Muscle of leg (tissue), 16 donors: ENCODE measurements at places on chromosomes 6 and 20.

DNA sequence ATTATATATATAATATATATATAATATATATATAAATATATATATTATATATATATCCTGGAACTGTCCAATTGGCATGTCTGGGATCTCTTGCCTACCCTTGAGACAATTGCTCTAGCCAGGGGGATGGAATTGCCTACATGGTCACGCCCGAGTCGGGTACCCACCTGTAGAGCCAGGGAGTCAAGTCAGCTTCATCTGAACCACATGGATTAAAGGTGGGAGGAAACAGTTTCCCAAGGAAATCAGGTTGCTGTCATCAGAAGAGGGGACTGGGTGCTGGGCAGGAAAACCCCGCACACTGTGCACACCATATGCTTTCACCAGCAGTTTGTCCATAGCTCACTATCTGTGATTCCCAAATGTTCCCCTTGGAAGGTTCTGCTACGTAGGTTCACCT, 252.5 kb upstream of the NOX3 start:
- no peak overlapping the region for H3K4me3 ChIP-seq

DNA sequence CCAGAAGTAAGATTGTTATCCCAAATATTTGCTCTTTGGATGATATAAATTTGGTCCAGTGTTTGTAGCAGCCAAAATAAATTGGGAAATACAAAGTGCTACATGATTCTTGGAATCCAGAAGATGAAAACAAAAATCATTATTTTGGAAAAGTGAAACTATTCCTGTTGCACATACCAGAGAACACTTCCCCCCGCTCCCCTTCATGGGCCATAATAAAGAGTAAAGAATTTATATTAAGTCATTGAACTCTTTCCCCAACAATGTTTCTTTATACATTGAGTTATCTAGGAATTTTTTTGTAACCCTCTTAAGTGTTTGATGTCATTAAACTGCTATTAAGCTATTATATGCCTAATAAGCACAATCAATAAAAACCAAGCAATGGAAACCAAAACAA, 490.4 kb upstream of the HS3ST5 start:
- H3K4me3 ChIP-seq = no peak overlapping the region
- H3K27me3 ChIP-seq = no peaks in the 10 kb centered on the region
- peak; percentile 52 for DNase-seq
- no peak overlapping the region for H3K27ac ChIP-seq

- H3K36me3 ChIP-seq = no peaks in the 10 kb centered on the region
- no peaks in the 10 kb centered on the region for H3K4me1 ChIP-seq
- H3K27me3 ChIP-seq = no peaks in the 10 kb centered on the region
- no peak overlapping the region for H3K4me3 ChIP-seq
- no peak overlapping the region for H3K27ac ChIP-seq
These were observed 23.2 kb downstream of the ID4 start for GRCh38 chr6:19860235-19860877.

DNA sequence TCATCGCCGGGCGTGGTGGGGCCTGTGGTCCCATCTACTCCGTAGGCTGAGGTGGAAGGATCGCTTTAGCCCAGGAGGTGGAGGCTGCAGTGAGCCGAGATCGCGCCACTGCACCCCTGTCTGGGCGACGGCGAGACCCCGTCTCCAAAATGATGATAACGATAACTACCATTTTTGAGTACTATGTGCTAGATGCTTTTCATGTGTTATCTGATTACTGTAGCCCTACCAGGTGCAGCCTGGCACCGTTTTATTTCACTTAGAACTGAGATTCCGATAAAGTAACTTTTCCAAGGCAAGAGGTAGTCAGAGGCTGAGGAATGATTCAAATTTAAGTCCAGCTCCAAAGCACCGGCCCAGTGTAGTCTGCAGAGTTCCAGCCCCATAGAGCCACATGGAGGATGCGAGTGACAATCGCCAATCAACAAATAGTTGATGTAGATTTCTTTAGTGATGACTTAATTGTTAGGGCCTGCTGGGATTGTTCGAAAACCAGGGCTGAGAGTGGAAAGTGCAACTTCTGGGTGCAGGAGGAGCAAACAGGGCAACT, 727 bp downstream of the ERMARD start:
- H3K27me3 ChIP-seq = no peaks in the 10 kb centered on the region
- DNase-seq = no peak
- H3K36me3 ChIP-seq = peaks cover 10% of the 10 kb centered on the region
- peak overlapping the region; percentile 67 for H3K4me3 ChIP-seq
- H3K27ac ChIP-seq = peak overlapping the region; percentile 97

DNA sequence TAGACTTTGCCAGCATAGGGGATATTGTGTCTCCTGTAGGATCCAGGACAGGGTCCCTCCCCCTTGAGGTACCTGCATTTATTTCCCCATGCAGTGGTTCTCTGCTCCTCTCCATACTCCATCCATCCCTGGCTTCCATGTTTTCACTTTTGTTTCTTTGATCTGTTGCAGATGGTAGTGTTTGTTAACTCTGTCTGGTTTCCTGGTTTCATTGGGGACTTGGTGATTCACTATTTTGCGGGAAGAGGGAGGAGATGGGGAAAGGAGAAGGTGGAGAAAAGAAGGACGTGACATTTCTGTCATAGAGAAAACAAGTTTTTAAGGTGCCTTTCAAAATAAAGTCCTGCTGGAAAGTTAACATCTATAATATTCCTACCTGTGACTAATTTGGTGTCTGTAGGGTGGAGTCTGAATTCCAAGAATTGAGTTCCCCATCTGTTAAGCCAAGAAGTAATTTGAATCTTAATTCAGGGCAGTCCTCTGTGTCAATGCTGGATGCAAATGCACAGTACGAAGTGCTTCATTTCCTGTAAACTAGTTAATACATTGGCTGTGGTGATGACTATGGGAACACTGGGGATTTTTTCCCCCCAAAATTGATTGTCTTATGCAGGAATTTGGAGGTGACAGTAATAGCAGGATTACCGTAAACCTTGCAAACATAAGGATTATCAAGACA, 6.9 kb upstream of the RNF144B start:
- no peaks in the 10 kb centered on the region for H3K4me1 ChIP-seq
- H3K27ac ChIP-seq = no peak overlapping the region
- H3K4me3 ChIP-seq = no peak overlapping the region

DNA sequence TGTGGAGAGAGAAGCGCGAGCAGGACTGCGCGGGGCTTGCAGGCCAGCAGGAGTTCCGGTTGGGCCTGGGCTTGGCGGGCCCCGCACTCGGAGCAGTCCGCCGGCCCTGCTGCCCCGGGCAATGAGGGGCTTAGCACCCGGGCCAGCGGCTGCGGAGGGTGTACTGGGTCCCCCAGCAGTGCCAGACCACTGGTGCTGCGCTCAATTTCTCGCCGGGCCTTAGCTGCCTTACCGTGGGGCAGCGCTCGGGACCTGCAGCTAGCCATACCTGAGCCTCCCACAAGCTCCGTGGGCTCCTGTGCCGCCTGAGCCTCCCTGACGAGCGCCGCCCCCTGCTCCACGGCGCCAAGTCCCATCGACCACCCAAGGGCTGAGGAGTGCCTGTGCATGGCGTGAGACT, 89.0 kb upstream of the MBOAT1 start:
- H3K27me3 ChIP-seq = no peaks in the 10 kb centered on the region
- DNase-seq = no peak
- H3K27ac ChIP-seq = no peak overlapping the region
- H3K4me1 ChIP-seq = no peaks in the 10 kb centered on the region
- no peak overlapping the region for H3K4me3 ChIP-seq

DNA sequence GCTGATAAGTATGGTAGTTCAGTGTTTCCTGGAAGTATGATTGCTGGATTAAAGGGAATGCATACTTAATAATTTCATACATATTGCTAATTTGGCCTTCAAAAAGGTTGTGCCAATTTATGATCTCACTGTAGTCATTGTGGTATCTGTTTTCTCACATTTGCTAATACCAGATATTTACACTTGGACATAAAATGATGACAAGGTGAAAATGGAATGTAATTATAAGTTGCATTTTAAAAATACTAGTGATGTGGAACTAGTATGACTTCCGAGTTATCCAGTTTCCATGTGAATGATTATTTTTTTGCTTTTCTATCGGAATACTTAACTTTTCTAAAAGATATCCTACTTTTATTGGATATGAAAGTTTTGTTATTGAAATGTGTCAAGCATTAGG, 15.4 kb downstream of the RWDD1 start:
- H3K36me3 ChIP-seq = peaks cover 31% of the 10 kb centered on the region
- no peak overlapping the region for H3K27ac ChIP-seq
- no peaks in the 10 kb centered on the region for H3K27me3 ChIP-seq
- no peak for DNase-seq
- no peak overlapping the region for H3K4me3 ChIP-seq
- no peaks in the 10 kb centered on the region for H3K4me1 ChIP-seq
